ENCODE measurements at places on chromosomes 2 and 18.

- DNase-seq, result no peak
Observed at GRCh38 chr2:103873716-103874351, 980.1 kb upstream of the POU3F3 start.

- DNase-seq, result no peak
Observed at GRCh38 chr18:3923750-3924149, 473.8 kb downstream of the TGIF1 start.

DNA sequence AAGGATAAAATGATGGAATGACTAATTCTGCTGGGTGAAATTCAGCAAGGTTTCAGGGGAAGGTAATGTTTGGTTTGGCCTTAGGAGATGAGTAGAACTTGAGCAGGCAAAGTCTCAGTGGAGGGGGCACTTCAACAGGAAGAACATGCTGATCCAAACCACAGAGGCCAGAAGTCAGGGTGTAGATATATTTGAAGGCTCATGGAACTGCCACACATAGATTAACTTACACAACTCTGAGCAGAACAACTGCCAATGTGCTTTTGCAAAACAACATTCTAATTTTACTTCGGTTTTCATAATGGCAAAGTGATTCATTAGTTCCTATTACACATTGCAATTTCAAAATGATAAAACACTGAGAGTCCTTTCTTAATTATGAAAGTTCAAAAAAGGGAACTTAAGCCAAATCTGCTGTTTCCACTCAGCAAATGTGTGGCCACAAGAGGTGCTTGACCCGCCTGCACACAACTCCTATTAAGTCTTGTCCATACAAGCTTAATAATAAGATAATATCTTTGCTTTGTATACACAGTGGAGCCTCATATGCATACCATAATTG, 284.8 kb downstream of the MREG start:
- no peak for DNase-seq

DNA sequence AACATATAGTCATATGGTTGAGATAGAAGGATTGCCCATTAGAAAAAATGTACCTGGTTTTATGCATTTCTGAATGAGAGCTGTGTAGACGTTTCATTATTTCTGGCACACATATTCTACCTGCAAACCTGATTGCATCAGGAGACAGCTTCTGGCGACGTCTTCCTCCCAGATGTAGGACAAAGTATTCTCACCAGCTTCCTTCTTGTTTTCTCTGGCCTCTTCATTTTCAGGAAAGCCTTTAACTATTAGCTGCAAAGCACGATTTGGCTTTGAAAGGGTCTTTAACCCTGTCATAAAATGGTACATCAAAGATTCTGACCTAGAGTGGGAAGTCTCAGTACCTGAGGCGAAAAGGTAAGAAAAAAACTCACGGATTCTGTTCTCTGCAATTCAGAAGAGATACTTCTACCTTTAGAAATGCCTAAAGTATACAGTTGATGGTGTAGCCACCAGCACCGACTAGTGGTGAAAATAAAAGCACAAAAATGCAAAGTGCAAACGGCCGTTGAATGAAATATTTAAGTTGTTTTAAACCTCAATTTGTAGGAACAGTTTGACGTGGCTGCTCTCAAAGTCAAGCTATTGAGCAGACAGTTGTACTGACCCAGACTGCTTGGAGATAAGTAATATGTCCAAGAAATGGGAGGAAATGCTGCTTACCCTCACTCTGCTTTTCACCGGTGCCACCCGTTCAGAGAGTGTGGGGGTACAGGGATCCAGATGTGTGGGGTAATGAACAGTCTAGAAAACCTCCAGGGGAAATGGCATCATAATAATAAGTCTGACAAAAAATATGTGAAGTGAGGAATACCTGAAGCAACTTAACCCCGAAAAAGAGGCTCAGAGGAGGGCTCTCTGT, 20.2 kb downstream of the IL18RAP start:
- DNase-seq, result no peak

- DNase-seq, result no peak
Observed at GRCh38 chr2:69804416-69804815, 25.0 kb upstream of the GMCL1 start.

DNA sequence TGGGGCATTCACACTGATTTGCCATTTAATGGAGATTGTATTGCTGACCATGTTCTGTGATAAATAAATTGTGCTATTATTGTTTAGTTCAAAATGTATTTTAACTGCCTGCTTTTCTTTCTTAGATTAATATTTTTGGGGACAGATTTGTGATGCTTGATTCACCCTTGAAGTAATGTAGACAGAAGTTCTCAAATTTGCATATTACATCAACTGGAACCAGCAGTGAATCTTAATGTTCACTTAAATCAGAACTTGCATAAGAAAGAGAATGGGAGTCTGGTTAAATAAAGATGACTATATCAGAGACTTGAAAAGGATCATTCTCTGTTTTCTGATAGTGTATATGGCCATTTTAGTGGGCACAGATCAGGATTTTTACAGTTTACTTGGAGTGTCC, 1.8 kb downstream of the DNAJC10 start:
- no peak for DNase-seq

DNA sequence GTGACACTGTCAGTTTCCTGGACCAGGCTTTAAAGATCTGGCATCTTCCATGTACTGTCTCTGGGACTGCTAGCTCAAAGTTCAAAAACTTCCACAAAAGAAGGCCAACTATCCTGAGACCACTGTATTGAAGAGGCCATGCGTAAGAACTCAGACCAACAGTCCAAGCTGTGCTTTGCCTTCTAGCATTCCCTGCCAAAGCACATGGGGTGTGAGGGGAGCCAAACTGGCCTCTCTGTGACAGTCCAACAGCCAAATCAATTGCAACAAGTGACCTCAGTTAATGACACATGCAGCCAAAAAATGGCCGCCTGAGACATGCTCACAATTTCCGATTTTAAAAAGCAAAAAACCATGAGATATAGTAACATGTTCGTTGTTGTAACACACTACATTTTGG, 160.3 kb upstream of the CDH19 start:
- DNase-seq, result no peak

DNA sequence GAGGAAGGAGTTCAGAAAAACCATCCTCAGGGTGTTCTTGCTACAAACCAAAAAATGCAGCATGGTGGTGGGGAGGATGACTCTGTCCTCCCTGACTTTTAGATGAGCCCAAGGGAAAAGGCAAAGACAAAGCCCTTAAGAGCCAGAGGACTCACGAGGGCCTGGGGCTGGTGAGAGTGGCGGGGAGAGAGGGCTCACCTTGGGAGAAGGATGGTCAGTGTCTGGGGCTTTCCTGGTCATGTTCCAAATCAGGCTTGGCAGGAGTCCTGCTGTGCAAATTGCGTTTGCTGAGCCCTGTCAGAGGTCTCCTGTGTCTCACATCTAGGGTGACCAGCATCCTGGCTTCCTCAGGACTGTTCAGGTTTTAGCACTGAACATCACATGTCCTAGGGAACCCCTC, 4.7 kb downstream of the UGT1A1 start:
- DNase-seq, result no peak

DNA sequence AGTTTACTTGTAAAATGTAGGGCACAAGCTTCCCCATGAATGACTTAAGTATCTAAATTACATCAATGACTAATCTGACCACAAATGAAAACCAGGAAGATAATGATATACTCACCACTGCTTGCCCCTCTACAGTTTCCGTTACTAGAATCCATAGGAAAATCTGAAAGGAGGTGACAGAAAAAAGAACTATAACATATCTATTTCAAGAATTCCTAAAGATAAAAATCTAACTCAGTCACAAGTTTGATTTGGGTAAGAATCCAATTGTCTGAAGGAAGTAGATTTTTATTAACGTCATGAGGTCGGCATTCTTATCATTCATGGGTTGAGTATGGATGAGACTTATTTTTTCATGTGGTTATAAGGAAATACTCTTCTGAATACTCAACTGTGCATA, 7.8 kb downstream of the FRZB start:
- no peak for DNase-seq

- no peak for DNase-seq
Observed at GRCh38 chr18:38971881-38972280, 1406.3 kb upstream of the CELF4 start.

DNA sequence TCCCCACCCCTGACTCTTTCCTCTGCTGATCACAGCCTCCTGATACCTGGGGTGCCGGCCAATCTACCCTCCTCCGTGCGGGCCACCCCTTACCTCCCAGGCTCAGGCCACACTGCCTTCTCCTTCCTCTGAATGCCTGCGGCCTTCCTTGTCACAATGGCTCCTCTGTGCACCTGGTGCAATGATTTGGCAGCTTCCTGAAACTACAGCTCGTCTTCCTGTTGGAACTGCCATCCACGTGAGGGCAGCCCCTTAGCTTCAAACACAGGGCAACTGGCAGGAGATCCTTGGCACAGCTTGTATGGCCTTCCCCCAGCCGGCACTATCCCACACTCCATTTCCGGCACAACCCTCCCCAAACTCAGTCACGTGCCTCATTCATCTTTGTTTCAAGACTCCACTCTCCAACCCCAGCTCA, 69.0 kb downstream of the STPG4 start:
- no peak for DNase-seq

- no peak for DNase-seq
Observed at GRCh38 chr2:231043796-231044195, 6.5 kb downstream of the C2orf72 start.

DNA sequence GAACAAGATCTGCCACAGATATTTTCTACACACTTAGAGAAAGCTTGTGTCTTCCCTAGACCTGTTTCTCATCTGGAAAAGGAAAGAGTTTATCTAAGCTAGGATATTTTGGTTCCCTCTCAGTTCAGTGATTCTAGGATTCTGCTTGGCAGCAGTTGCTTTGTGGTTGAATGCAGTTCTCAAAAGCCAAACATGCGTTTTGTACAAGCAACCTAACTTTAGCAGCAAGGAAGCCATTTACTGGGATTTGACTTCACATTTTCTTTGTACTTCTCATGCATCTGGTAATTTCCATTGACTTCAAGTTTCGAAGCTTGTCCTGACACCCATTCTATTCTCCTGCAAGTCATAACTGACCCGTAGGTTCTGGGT, 33.3 kb downstream of the VSNL1 start:
- DNase-seq, result no peak

GRCh38 chr2:54483426-54483825, 27.3 kb downstream of the SPTBN1 start:
- DNase-seq, result no peak

DNA sequence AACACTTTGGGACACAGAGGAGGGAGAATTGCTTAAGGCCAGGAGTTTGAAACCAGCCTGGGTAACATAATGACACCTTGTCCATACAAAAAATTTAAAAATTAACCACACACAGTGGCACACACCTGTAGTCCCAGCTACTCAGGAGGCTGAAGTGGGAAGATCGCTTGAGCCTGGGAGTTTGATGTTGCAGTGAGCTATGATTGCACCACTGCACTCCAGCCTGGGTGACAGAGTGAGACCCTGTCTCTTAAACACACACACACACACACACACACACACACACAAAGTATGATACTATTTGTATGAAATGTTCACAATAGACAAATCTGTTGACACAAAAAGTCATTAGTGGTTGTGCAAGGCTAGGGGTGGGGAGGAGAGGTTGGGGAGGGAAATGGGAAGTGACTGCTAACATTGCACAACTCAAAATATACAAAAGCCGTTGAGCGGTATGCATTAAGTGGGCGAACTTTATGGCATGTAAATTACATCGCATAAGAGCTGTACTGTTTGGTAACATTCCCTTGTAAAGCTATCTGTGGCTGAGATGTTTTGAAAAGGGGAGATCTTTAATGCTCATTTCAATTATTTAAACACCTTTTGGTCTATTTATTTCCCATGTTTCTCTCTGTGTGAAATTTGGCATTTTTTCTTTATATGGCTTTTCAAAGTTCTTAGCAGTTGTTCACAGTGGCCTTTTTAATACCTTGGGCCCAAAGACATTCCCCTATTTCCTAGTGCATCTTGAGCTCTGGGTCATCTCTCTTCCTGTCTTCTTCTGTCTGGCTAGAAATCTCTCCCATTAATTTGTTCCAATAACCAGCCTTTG, 58.9 kb upstream of the ZNF516 start:
- DNase-seq, result no peak

DNA sequence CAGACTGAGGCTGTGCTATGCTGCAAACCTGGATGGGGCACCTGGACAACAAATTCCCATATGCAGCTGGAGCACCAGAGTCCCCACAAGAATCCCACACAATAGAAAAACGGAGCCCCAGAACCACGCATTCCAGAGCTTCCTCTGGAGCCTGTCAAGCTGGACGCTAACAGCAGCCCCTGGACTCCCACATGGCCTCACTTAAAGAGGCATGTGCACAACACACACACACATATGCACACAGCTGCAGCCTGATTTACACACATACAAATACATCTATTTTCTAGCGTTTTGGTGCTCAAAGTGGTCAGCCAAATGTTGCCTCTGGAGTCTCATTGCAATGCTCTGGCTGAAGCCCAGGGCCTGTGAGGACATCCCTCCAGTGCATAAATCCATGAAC, 632.7 kb upstream of the ID2 start:
- no peak for DNase-seq

- DNase-seq, result no peak
Observed at GRCh38 chr2:1479346-1479745, 66.1 kb downstream of the TPO start.

- DNase-seq, result no peak
Observed at GRCh38 chr2:29644949-29645348, 276.4 kb downstream of the ALK start.

DNA sequence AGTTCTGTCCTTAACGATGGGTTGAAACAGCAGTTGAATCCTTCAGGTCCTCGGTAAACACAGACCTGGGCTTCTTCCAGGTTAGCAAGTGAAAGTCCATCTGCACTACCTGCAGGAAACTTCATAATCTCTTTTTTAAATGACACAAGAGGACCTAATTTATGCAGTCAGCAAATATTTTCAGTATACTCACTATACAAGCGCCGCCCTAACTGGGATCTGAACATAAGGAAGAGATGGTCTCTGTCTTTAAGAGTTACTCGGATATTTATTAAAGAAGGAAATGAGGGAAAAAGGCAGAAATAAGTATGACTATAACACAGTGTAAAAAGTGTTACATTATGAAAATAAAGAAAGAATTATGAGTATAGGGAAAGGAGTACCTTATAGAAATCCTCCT, 103.3 kb downstream of the NBAS start:
- DNase-seq, result no peak

GRCh38 chr2:169395821-169396374, 33.6 kb upstream of the LRP2 start:
- no peak for DNase-seq

DNA sequence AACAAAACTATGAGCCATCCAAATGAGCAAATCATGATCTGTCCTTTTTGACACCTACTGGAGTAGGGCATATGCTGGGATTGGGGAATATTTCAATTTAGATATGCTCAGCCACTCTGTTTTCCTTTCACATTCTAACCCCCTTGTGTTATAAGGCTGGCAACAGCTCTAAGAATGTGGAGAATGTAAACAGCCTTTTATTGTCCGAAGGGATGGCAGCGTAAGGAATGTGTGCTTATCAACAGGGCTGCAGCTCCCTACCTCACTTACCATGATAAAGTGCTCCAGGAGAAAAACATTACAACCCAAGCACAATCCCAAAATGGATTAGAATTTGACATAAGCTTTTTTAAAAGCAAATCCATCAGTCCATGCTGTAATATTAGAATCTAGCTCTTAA, 2.2 kb downstream of the NXPH2 start:
- no peak for DNase-seq

- no peak for DNase-seq
Observed at GRCh38 chr2:74008761-74009395, 24.2 kb downstream of the TET3 start.

Data from activated T-helper 1 cell treated with anti-CD3 and anti-CD28 coated beads, Interleukin-2, amount 50 U/mL, for 16 hours (primary cell).